ENCODE measurements at places on chromosomes 5 and 9.

- no peak for DNase-seq
Measured at GRCh38 chr9:101458963-101459631, 23.5 kb upstream of the ALDOB start.

DNA sequence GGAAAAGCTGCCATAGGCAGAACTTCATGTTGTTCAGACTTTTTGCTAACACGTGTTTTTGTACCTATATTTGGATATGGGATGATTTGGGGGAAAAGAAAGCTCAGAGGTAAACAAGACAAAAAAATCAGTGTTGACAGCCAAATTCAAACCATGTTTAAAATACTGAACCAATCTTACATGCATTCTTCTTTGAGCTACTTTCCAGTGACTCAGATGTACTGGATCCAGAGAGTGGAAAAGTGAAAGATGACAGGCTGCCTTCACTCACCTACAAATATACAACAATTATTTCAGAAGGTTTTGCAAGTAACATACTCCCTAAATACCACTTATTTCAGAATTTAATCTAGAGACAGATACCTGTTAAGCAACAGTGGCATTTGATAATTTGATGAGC, 165.7 kb downstream of the MPDZ start:
- no peak for DNase-seq

GRCh38 chr5:179307931-179308471, 37.3 kb downstream of the ADAMTS2 start:
- no peak for DNase-seq

DNA sequence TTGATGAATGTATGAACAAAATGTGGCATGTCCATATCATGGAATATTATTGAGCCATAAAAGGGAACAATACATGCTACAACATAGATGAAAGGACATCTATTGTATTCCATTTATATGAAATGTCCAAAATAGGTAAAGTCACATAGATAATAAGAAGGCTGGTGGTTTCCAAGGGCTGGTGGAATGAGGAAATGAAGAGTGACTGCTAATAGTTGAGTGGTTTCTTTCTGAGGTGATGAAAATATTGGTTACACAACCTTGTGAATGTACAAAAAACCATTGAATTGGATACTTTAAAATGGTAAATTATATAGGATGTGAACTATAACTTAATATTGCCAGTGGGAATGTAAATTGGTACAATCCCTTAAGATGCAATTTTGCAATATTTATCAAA, 5.2 kb downstream of the ARSB start:
- DNase-seq = no peak

DNA sequence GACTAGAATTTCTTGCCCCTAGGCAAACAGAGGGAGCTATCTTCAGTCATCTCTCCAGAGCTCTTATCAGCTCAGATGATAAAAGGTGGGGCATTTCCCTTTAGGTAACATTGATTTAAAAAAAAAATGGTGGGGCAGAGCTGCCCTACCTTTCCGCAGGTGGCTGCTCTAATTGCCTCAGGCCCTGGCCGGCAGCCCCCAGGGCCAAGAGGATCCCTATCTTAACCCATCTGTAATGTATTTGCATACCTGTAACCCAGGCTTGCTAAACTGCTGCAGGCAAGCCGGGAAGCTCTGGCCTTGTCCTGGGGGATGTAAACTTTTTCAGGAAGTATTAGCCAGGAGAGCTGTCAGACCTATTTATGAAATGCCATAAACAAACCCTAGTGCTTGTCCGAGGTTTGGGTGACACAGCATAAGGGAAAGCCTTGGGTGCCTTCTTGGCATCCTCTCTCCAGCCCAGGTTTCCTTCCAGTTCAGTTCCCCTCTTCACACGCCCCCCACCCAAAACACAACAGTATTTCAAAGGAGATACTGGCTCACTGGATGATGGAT, 20.9 kb upstream of the ZSWIM6 start:
- no peak for DNase-seq

GRCh38 chr9:95783426-95783975, 92.0 kb upstream of the ERCC6L2 start:
- no peak for DNase-seq

DNA sequence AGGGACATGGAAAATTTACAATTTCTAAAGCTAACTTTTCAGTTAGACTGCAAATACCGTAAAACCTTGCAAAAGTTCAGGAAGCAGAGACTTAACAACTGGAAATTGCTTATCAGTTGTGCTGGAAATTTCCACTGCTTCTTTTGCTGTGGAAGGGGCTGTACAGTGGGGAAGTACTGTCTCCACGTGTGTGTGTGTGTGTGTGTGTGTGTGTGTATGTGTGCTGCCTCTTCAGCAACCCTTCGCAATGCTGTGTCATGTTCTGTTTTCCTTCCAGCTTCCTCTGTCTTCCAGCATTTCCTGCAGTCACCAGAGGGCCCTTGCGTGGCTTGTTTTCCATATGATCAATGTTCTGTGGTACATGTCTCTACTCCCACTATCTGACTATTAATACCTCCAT, 87.5 kb upstream of the RANBP3L start:
- no peak for DNase-seq

GRCh38 chr5:114953565-114953964, 216.1 kb downstream of the TRIM36 start:
- no peak for DNase-seq

GRCh38 chr9:78777747-78778146, 480.8 kb downstream of the PSAT1 start:
- DNase-seq = no peak

GRCh38 chr9:19102181-19102630, 498 bp downstream of the HAUS6 start:
- DNase-seq = no peak

- no peak for DNase-seq
Measured at GRCh38 chr5:132471151-132471907, 19.2 kb downstream of the IRF1 start.

DNA sequence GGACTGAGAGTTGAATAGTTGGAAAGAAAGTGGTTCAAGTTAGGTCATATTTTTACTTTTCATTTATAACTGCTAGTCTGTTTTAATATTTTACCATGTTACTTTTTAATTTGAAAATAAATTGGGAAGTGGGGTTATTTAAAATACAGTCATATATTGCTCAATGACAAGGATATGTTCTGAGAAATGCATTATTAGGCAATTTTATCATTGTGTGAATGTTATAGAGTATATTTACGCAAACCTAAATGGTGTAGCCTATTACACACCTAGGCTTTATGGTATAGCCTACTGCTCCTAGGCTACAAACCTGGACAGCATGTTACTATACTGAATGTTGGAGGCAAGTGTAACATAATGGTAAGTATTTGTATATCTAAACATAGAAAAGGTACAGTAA, 5.2 kb downstream of the CCDC152 start:
- DNase-seq = no peak

DNA sequence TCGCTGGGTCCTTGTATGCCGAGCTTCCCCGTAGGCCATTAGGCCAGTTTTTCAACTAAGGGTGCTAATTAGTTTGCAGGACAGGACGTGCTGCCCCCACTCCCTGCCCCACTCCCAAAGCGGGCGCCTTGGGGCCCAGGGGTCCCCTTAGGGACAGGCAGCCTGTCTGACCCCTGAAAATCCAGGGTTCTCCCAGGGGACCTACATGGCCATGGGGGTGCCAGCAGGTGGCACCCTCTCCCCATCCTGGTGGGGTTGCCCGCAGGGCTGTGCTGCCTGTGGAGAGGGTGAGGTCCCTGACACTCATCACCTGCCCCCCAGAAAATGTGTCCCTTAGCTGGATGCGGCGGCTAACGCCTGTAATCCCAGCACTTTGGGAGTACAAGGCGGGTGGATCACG, 8.5 kb upstream of the CCDC187 start:
- DNase-seq = no peak

DNA sequence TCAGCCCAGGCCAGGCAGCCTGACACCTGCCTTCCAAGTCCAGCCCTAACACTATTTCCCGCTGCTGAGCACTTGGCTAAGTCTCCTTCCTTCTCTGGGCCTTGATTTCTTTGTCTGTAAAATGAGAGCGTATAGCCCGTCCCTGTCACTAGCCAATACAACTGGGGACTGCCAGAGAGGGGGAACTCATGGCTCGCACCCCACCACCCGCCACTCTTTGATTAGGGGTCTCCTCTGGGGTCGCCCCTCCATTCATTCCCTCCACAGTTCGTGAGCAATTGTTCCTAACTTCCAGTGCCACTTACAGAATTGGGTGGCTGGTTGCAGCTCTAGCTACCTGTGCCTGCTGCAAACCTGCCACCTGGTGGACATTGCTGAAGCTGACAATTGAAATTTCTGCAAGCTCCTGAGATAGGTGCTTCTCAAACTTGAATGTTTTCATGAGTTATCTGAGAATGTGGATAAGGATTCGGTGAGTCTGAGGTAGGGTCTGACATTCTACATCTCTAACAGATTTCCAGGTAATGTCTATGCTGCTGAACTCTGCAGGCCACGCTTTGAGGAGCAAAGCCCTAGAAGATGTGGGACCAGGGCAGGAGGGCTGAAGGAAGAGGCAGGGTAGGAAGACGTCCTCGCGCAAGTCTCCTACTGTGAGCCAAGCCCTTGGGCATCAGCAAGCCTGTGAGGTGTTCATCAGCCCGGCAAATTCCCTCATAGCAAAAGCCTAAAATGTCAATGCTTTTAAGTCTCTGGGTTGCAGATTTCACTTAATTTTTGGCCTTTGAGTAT, 13.3 kb upstream of the RECK start:
- peak; percentile 66 for DNase-seq

GRCh38 chr5:75034137-75034739, 18.1 kb downstream of the GCNT4 start:
- no peak for DNase-seq

- no peak for DNase-seq
Measured at GRCh38 chr9:136847088-136847825, 2.0 kb upstream of the PHPT1 start.

DNA sequence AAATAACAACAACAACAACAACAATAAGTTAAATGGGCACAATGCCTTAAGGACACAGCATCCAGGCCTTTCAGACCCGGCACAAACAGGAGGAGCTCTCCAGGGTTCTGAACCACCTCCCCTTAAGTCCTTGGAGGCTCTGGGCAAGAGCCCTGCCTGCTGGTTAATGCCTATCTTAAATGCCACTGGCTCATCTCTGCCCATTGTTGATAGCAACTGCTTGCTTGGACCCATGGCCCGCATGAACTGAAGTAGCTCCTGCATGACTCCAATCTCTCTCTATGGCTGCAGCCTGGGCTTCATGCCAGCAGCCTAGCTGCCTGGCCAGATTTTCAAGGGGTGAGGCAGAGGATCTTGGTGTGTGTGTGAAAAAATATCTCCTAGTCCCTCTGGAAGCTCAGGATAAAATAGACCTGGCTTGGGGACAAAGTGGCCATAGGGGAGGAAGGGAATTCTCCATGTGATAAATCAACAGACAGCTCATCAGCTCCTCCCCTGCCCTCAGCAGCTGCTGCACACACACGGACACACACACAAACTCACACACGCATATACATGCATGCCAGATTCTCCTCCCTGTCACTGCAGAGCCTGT, 27.4 kb downstream of the FAM219A start:
- DNase-seq = peak; percentile 19

DNA sequence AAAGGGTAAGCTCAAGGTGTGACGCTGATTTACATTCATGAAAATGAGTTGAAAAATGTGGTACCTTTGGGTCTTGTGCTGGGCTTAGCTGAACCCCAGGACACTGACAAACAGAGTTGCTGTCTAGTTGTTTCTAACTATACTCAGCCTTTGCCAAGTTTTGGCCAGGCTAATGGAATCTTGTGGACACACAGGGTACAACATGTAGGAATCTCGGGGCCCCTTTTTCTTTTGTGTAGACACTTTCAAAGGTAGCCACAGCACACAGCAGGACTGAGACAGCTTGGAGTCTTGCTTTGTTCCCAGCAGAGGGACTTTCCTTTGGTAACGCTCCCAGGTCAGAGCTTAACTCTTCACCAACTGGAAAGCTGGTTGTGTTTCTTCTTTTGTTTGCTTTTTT, 7.8 kb downstream of the LIX1 start:
- DNase-seq = no peak

DNA sequence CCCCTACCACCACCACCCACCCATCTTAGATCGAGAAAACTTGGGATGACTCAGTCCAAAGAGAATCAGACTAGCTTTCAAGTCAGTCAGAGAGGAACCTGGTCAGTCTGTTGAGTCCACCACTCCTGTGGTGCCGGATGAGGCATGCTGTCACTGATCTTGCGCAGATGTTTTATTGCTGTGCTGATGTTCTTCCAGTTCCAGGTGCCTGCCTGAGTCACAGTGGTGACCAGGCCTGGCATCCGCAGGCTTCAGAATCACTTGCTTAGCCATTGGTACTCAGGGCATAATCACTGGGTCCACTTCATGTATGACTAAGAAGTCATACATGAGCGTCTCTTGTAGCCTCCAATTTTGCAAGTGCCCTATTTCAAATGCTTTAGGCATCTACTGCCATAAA, 114.1 kb downstream of the MUSK start:
- no peak for DNase-seq

- no peak for DNase-seq
Measured at GRCh38 chr5:148060309-148060708, 3.5 kb upstream of the SPINK5 start.

GRCh38 chr5:171115519-171115918, 193.5 kb upstream of the TLX3 start:
- no peak for DNase-seq

DNA sequence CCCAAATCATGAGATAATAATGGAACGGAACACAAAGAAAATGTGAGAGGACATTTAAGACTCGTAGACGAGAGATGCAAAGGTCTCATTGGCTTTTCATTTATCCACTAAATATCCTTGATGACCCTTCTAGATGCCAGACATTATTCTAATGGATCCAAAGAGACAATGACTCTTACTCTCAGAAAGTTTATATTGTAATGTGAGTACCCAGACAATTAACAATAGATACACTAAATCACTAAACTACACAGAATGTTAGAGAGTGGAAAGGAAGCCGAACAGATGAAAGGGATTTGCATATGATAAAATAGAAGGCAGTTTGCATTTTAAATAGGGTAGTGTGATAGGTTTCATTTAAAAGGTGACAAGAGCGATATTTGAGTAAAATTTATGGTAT, 973.3 kb downstream of the TAF11L14 start:
- DNase-seq = no peak

DNA sequence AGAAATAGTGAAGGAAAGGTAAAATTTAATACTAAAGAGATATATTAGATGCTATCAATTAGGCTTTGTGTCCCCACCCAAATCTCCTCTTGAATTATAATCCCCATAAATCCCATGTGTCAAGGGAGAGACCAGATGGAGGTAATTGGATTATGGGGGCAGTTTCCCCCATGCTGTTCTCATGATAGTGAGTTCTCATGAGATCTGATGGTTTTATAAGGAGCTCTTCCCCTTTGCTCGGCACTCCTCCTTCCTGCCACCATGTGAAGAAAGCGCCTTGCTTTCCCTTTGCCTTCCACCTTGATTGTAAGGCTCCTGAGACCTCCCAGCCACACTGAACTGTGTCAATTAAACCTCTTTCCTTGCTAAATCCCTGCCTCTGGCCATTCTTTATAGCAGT, 697.0 kb upstream of the RGMB start:
- no peak for DNase-seq
